Sigmoid colon (tissue), 7 donors: ENCODE measurements at places on chromosomes 2 and 18. TPM values are rescaled to one million over a fixed set of nuclear protein-coding genes. Genes with fewer than 3 reads are reported as not detected.

GRCh38 chr2:54420524-54421172 is 35.5 kb upstream of the SPTBN1 start:
- DNase-seq, result no peak

The PROKR1 gene
- polyA plus RNA-seq, result 0.20 TPM

The OTOF gene
- not detected for polyA plus RNA-seq

The RFTN2 gene
- 1.3 TPM for polyA plus RNA-seq

DNA sequence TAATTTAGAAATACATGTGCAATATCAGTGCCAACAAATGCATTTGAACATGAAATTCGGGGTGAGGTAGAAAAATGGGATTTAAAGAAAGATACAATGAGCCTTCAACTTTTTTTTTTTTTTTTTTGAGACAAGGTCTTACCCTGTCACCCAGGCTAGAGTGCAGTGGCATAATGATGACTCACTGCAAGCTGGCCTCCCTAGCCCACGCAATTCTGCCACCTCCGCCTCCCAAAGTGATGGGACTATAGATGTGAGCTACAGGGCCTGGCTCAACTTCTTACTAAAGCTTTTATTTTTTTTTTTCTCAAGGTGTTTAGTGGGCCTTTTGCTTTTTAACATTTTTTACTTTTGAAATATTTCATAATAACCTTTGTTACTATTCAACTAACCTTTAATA is 365.6 kb downstream of the LRRTM4 start:
- no peak for DNase-seq

The PKDCC gene
- 21.0 TPM for polyA plus RNA-seq

DNA sequence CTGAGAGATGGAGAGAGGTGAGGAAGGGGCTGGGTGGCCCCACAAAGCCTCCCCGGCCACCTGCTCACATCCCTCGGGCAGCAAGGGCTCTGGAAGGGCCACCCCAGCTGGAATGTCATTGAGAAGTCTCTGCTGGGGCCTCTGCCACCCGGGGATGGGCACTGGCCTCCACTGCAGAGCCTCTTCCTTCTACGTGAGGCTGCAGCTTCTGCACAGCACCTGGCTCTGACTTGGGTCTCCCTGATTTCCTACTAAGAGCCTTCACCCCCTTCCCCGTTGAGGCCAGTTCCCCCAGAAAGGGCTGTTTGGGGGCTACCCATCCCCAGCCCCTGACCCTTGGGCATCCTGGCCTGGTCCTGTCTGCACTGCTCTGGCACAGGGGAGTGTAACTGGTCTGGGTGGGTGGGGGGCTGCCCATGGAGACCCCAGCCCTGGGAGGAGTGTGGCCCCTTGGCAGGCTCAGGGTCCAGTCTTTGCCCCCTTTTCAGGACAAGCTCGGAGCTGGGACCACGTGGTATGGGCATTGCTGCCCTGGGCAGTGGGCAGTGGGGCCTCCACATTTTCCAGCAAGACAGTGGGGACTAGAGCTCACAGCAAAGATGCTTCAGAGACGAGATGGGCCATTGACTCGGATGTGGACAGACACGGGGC is 5.6 kb downstream of the PDCD1 start:
- peak; percentile 46 for DNase-seq

The SS18 gene
- polyA plus RNA-seq, result 23.8 TPM

DNA sequence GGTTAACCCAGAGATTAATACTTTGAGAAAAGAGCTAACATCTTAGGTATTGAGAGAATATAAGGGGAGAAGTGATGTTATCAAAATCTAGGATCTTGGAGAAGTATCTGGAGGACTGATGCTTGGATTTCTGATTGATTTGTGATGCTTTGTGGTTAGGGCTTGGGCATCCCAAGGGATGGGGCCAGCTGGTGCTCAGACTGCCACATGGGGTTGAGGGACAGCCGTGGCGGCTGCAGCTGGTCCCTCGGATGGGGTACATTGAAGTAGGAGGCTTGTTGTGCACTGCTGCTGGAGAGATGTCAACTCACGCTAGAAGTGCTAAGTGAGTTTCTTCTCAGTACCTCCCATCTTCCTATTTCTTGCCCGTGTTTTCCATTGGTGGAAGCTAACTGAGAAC is 22.4 kb downstream of the HRH4 start:
- no peak for DNase-seq

DNA sequence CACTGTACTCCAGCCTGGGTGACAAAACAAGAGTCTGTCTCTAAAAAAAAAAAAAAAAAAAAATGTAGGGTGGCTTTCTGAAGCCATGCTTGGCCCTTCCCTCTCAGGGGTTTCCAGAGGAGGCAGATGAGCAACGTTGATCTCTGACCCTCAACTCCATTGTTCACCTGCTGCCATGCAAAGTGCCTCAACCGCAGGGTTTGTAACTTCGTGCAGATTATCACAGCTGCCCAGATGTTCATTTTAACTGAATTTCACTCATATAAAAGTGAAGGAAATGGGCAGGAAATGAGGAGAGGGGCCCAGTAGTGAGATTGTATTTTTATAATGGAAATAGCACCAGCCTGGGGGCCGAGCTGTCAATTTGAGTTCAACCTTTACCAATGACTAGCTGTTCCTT is 14.9 kb upstream of the B3GNT2 start:
- no peak for DNase-seq

DNA sequence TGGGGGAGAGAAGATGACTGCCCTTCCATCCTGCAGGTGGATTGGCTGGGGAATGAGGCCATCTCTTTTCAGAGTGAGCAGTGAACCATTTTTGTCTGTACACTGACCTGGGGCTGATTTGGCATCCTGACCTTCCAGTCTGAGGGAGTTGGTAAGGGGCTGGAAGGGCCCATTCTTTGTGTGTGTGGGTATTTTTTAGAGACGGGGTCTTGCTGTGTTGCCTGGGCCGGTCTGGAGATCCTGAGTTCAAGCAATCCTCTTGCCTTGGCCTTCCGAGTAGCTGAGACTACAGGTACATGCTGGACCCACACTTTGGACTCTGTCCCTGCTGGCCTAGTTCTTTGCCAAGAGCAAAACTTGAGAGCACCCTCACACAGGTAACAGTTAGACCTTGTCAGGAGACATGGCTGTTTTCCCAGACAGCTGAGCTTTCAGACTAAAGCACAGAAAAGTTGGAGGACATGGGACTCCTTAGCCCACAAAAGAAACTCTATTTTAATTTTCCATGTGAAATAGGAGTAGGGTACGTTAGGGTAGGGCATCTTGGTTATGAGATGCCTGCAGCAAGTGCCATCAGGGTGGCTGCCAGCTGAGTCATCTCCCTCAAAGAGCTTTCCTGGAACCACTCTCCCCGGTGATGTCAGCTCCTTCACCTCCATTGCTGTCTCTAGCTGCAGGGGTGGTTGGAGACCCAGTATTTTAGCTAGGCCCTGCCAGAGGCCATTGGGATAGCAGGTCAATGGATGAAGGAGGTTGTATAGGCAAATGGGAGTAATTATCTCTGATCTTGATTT is 60.7 kb downstream of the DGKD start:
- DNase-seq, result no peak

DNA sequence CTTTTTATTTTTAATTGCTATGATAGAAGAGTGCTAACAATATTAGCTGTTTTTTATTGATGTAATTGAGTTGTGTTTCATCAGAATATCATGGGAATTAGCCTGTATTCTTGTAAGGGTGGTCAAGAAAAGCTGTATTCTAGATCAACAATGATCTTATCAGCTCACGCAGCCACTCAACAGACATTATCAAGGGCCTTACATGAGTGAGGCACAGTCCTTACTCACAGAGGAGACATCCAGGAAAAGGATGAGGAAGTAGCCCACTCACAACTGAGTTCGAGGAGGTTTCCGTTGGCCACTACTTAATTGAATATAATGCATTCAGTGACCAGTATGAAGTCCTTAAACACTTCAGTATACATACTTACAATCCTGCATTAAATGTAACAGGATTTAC is 152.5 kb downstream of the AFF3 start:
- DNase-seq, result no peak

GRCh38 chr2:168802859-168803725 is 655 bp downstream of the NOSTRIN start:
- DNase-seq, result no peak

- DNase-seq, result no peak
Observed at GRCh38 chr18:52715421-52715820, 375.4 kb downstream of the DCC start.

DNA sequence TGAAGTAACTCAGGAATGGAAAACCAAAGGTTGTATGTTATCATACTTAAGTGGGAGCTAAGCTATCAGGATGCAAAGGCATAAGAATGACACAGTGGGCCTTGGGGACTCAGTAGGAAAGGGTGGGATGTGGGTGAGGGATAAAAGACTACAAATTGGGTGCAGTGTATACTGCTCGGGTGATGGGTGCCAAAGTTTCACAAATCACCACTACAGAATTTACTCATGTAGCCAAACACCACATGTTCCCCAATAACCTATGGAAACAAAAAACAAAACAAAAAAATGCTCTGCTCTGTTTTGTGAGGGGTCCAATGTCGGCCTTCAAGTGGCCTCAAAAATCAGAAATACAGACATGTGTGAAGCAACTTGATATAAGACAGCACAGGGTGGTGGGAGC is 8.9 kb upstream of the RNF144A start:
- DNase-seq, result no peak

DNA sequence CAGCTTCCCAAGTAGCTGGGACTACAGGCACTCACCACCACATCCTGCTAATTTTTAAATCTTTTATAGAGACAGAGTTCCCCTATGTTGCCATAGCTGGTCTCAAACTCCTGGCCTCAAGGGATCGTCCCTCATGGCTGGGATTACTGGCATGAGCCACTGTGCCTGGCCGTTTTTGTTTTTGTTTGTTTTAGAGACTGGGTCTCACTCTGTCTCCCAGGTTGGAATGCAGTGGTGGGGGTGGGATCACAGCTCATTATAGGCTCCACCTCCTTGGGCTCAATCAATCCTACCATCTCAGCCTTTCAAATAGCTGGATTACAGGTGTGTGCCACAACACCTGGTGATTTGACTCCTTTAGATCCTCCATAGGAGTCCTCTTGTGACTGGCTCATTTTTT is 19.5 kb upstream of the ZDBF2 start:
- DNase-seq, result no peak

The ABCG8 gene
- not detected for polyA plus RNA-seq

GRCh38 chr2:54012538-54013141 is 41.8 kb upstream of the PSME4 start:
- peak; percentile 75 for DNase-seq

DNA sequence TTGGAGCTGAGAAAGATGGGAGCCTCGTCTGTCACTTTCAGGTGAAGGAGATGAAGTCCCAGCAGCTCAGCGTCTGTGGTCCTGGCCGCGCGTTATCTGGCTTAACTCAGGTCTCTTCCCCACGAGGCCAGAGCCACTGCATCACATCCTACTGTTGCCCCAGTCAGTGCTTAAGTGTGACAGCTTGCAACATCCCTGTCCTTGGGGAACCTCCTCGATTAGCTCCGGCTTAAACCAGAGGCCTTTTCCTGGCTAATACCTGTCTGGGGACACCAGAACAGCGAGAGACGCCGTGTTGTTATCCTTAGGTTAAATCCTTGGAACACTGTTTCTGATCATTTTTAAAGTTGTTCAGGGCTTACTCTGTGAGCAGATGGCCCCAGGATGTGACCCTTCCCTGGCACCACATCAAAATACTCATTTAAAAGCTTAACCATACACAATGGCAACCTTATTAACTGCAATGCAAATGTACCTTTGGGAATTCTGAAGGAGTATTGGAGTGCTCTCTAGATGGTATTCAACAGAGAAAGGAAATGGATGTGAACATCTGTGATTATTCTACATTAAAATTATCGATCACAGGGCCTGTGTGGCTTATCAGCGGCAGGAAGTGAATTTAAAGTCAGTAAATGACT is 61.2 kb upstream of the SPP2 start:
- no peak for DNase-seq

DNA sequence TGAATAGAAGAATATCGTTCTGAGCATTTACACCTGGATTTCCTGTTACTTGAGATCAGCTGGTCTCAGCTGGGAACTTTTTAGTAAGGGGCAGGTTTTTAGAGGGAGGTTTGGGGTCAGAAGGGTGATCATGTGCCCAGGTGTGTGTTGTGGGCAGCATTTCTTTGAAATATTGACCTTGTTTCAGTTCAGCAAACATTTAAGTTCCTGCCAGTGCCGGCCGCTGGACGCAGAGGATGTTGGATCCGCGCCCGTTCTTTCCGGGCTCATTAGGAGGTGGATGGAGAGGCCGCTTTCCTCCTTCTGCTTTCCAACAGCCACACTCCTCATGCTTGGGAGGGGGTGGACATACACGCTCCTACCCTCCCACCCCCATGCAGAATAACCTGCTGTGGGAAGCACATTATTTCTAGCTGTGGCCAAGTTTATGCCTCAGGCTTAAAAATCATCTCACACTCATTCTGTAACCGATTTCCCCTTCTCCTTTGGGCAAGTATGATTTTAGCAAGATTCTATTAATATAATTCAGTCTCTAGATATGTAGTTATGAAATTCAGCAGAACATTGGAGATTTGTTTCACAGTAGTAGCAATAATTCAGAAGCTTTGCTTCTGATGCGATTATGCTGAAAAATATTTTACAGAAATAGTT is 131.4 kb downstream of the ZNF236 start:
- peak; percentile 87 for DNase-seq

The RTKN gene
- 16.2 TPM for polyA plus RNA-seq

DNA sequence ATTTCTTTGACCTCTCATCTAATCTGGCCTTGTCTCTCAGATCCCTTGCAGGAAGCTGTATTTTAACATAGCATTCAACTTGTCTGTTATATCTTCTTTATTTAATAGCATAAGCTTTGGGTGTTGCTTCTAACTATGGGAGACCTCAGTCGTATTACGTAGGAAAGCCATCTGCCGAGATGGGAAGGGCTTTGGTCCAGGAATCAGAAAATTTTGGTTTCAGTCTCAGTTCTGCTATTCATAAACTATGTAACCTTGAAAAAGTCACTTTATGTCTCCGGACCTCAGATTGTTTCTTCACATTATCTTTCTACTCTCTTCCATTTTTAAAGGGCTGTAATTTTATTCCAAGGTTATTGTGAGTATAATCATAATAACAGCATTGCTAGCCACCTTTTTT is 297.7 kb downstream of the SATB2 start:
- DNase-seq, result no peak

The ERFE gene
- not detected for polyA plus RNA-seq

The TPO gene
- polyA plus RNA-seq, result 0.92 TPM

GRCh38 chr2:6526093-6526824 is 339.4 kb downstream of the CMPK2 start:
- no peak for DNase-seq

The GDF7 gene
- under 0.01 TPM for polyA plus RNA-seq

DNA sequence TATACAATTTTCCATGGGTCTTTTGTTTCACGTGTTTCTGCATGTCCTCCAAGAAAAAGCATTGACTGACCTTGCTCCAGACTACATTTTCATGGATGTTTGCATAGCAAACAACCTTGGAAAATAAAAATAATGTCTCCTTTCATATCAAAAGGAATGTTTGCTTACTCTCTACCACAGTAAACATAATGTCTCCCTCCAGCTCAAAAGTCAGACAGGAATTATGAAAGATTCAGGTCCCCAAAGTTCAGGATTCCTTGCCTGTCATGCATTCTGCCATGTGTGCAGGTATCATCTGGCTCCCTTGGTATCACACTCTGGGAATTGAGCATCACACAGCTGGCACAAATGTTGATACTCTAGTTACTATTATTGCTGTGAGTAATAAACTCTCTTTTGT is 103.1 kb upstream of the ZC3H15 start:
- no peak for DNase-seq

The SGPP2 gene
- polyA plus RNA-seq, result 6.0 TPM

- DNase-seq, result no peak
Observed at GRCh38 chr2:109200616-109201464, 71.8 kb downstream of the SH3RF3 start.

The SCYGR2 gene
- not detected for polyA plus RNA-seq
